Caki2 (cell line): ENCODE measurements at places on chromosomes 16 and 17. TPM values are rescaled to one million over a fixed set of nuclear protein-coding genes. Genes with fewer than 3 reads are reported as not detected.

Gene HOXB6
- 5.4 and 8.7 TPM in 2 replicates for total RNA-seq

Gene AANAT
- total RNA-seq, result not detected in 2 replicates

DNA sequence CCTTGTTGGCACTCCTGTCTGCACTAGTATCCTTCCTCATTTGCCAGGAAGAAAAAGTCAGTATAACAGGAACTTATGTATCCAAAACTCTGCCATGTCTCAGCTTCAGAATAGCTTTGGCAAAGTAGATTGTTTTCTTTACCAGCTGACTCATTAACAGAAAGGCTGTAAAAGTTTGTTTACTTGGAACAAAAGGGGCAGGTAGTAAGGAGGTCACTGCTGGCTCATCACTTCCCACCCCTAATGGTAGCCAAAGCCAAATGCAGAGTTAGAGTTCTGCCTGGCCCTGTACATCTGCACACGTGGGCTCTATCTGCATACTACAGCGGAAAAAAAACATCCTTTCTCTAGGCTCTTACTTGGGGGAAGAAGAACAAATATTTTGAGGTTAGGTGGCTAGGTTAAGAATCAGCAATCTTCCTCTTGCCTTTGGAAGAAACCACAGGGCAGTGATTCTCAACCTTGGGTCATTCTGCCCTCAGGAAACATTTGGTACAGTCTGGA, 90.9 kb upstream of the BCAR1 start:
- DNase-seq, result peak; percentile 94

DNA sequence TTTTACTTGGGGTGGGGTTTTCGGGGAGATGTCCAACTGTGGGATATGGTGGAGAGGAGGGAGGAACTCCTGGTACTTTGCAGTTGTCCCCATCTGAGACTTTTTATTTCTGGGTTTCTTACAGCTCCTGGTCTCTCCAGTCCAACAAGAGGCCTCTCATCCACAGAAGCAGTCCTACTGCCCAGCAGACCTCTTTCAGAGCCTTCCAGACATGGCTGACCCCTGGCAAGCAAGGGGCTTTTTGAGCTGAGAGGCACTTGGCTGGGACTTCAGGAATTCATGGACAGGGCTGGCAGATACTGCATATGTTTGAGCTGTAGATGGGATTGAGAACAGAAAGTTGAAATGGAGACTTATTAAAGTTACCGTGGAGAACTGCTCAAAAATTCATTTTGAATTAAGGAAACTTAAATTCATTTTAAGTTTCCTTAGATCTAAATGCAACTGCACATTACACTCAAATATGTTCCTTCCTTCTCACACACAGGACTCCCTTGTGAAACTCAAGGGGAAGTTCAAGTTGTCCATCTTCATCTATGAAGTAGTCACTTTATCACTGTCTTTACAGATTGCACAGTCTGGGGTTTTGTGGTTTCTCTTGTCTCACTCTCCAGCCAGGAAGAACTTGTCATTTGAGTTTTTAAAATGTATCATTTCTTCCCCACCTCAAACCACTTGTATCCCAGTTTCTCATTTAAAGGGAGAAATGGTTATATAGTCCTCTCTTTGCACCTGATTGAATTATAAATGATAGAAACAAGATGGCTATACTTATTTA, 1.1 kb downstream of the LASP1NB start:
- no peak for DNase-seq

- no peak for DNase-seq
Measured at GRCh38 chr17:76887802-76888201, 19.6 kb downstream of the MGAT5B start.

DNA sequence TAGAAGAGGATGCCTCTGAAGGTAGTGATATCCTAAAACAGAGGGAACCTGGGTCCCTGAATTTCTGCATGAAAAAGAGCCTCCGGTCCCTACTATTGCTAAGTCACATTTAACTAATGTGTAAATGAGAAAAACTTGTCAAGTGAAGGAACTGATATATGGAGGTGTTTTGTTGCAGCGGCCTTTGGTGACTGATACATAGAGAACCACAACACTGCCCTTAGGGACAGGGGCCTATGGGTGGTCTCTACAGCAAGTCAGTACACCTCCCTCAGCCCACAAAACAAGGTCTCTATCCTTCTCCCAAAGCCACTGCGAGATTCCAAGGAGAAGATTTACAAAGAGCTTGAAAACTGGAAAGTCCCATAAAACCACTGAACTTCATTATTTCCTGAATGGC, 275.3 kb downstream of the SOX9 start:
- DNase-seq, result no peak
